ENCODE measurements at places on chromosomes 1 and 21.

DNA sequence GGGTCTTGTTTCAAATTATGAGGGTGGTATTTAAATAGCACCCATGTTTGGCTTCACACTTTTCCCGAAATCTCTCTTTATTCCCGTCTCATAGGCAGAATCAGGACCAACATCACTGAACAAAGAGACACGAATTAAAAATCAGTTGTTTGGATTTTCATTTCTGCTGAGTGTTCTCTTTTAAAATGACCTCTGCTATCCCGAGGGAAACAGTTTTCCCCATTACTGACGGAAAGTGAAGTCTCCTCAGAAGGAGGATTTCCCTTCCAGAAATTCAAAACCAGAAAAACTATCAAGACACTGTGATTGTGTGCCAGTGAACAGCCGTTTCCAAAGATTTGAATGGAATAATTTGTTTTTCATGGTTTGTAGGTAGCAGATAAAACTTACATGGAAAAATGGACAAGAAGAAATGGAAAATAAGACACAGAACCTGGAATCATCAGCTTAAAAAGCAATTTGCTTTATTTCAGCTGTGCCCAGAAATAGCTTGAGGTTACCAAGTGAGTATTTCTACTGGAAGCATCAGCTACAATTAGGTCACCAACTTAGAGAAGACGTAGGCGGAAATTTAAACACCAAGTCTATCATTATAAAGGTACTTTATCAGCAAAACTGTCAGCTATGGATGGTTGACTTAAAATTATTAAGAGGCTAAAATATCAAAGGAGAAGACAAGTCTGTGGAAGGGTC is 68.5 kb downstream of the RUNX1 start:
- DNase-seq = no peak

- no peak for DNase-seq
Measured at GRCh38 chr1:229665912-229666558, 40.0 kb downstream of the URB2 start.

- no peak for DNase-seq
Measured at GRCh38 chr1:67575861-67576260, 109.1 kb upstream of the GADD45A start.

GRCh38 chr1:58035523-58035922 is 511.0 kb downstream of the OMA1 start:
- no peak for DNase-seq

GRCh38 chr1:158354255-158354654 is 561 bp downstream of the CD1E start:
- no peak for DNase-seq

DNA sequence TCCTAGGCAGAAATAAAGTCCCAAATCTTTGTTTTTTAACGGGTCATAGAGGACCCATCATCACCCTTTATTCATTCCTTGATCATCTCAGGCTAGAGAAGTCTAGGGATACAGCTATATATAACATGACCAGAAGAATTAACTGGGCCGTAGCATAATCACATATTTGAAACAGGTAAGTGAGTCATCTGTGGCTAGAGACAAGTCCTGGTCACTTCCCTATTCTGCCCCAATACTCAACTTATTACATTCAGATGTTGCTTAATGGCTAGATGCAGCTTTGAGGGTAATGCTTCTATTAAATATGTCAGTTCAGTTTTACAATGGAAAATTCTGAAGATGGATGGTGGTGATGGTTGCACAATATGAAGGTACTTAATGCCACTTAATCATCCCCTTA is 47.0 kb downstream of the EXO1 start:
- no peak for DNase-seq

DNA sequence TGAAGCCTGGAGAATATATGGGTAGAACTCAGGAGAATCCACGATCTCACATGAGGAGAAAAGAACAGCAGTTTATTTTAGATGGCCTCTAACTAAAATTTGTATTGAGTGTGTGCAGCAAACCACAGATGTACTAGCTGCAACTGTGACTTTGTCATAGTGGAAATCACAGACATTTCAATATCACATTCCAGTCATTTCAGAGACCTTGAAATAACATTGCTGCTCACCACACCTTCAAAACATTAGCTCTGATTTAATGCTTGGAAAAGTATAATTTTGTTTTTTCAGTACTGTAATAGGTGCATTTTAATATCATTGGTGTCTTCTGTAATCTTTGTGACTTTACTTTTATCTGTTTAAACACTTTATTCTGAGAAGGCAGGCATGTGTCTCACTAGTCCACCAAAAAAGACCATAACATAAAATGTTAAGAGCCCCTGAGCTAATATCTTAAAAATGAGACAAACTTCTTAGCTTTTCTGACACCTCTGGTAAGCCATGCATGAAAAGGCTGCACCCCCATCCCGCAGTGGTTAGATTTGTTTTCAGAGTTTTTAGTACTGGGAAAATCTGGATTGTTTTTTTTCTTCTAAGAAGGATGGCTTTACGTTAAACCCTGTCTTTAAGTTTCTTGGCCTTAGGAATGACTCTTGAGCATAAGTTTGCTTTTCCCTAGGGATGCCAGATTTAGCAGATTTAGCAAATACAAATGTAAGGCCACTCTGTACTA is 30.1 kb downstream of the KCNJ15 start:
- no peak for DNase-seq

DNA sequence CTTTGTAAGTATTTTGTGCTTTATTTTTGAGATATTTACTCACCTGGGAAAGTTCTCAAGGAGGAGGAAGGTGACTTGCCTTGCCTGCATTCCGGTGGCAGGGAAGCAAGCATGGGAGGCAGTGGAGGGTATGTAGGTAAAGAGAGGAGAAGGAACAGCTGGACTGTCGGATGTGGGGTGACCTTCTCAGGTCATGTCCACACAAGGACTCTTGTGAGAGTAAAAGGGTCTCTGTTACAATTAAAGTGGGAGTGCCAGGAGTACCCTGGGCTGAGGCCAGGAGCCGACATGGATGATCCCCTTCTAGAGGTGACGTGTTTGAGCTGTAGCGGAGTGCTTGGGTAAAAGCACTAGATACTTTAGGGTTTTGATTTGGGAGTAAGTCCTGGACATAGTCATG is 25.0 kb downstream of the UBE4B start:
- no peak for DNase-seq

DNA sequence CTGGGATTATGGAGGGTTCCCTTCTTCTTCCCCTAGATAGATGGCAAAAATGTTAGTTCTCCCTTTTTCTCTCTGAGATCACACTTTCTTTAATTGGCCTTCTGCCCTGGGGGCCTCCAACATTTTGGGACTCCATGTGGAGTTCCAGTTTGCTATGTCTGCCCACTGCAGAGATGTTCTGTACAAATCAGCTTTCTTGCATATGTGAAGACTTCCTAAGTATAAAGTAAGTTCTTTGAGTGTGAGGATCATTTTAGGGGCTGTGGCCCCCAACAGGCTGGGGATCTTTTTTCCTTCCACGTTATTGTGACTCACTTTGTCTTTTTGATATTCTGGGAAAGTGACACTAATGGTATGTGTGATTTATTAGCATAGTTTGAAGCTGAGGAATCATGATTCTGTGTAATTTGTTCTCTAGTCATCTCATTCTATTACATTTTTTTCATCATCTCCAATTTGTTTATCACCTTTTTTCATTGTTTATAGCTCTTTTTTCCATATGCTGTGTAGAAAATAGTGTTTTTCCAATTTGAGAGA is 48.2 kb downstream of the HHAT start:
- DNase-seq = no peak

- DNase-seq = no peak
Measured at GRCh38 chr1:217053676-217054075, 330.4 kb upstream of the ESRRG start.

- DNase-seq = no peak
Measured at GRCh38 chr1:197799271-197799670, 24.0 kb upstream of the DENND1B start.

GRCh38 chr1:34740161-34740868 is 14.5 kb upstream of the GJB5 start:
- no peak for DNase-seq

DNA sequence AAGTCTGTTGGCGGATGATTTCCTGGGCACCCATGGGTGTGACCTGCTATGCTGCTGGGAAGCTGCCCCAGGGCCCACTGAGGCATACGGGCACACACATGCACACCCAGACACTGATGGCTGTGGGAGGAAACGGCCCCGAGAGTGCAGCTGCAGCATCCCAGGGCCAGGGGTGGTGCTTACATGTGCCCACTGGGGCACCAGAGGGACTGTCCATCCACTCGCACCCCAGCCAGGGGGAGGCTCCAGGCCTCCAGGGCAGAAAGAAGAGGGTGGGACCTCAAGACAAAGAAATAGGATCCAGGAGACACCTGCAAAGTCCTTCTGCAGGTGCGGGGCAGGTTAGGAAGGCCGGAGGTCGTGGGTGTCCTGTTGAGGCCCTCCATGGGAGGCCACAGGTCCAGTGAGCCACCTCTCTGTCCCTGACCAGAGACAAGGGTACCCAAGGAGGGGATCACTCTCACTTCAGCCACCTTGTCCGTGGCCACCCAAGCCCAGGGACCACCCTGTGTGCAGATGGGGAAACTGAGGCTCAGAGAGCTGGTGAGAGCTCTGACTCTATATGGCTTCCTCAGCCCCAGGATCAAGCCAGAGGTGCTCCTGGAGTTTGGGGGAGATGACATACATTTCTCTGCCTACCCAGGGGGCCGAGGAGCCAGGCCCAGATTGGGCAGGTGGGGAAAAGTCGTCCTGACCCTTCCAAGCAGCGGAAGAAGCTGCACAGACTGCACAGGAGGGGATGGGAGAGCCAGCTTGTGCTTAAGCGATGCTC is 57.1 kb downstream of the WNT9A start:
- DNase-seq = no peak

GRCh38 chr1:26072305-26072704 is 4.9 kb upstream of the TRIM63 start:
- DNase-seq = no peak

DNA sequence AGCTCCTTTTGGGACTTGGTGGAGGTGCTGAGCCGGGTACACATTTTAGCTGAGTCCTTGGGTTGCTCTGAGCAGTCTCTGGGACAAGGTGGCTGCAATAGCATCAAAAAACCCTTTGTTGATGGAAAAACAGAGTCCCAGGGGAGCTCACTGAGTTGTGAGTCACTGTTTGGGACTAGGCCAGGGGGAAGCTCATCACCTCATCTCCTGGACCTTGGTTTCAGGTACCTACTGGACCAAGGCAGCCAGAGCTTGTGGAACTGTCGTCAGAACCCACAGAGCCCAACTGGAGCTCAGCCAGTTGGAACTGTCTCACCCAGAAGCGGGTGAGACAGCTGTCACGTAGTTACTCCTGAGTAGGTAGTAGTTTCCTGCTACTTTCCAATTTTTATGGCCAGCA is 146.7 kb downstream of the HLX start:
- no peak for DNase-seq

DNA sequence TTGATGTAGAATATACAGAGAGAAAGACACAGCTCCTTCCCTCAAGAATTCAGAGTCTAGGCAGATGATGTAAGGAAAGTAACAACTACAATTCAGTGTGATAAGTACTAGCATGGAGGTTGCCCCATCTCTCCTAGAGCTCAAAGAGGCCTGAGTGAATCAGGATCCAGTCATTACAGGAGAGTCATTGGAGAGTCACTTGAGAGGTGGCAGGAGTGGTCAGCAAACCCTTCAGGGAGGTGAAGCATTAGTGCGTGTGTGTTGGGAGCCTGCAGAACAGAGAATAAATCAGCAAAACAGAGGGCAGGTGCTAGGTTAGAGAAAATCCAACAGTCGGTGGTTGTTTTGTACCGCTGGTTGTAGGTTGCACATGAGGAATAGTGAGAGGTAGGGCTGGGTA is 46.1 kb downstream of the GRIK1 start:
- no peak for DNase-seq

DNA sequence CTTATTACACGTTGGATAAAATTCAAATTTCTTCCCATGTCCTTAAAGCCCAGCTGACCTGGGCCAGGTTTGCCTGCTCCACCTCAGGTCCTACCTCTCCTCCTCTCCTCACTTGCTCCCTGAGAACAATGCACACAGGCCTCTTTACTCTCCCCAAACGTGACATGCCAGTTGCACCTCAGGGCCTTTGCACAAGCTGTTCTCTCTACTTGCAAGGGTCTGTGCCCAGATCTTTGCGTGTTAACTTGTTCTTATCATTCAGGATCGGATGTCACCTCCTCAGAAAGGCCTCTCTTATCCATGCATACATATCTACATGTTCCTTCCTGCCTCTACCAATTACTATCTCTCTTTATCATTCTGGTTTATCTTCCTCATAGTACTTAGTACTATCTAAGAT is 14.7 kb upstream of the LEFTY1 start:
- no peak for DNase-seq

Data from activated CD4-positive, alpha-beta T cell treated with anti-CD3 and anti-CD28 coated beads, Interleukin-2, amount 50 U/mL, for 24 hours (primary cell).